AG09319 (cell line): ENCODE measurements at places on chromosomes 1 and 21.

- no peak for DNase-seq
Observed at GRCh38 chr1:117499071-117499470, 106.8 kb upstream of the TENT5C start.

GRCh38 chr1:11981378-11982009, 1.2 kb downstream of the MFN2 start:
- DNase-seq, result no peak

DNA sequence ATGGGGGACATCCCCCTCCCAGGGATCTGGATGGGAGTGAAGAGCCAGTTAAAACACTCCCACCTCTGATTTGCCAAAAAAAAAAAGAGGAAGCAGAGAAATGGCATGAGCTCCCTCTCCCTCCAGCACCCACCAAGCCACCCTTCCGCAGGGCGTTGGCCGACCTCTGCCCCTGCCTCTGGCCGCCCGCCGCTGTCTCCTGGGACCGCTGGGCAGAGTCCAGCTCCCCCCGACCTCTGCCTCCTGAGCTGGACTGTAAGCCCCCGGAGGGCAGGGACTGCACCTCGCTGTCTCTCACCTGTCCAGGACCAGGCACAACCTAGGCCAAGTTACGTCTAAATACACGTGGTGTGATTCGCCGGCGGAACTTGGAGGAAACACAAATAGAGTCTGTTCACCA, 174.3 kb downstream of the PRDM16 start:
- no peak for DNase-seq

DNA sequence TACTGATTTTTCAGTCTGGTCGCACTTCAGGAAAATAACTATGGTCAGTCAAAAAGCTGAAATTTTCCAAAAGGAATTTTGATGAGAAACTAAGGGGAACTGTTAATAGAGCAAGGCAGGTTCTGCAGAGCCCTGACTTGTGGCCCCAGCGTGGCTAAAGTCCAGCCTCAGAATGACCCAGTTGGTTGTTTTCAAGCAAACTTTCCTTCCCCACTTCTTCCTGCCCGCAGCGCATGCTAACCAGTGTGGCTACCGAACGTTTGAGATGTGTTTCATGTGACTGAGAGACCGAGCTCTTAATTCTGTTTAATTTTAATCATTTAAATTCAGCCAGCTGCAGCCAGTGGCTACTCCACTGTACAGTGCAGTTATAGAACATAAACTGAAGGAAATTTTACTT, 6.2 kb upstream of the IL10RB start:
- no peak for DNase-seq

- DNase-seq, result no peak
Observed at GRCh38 chr1:41641475-41641814, 157.0 kb upstream of the EDN2 start.
